Activated CD8-positive, alpha-beta T cell treated with anti-CD3 and anti-CD28 coated beads, Interleukin-2, amount 10 ng/mL, durations not matched to agents 7 days and 5 days (primary cell): ENCODE measurements at places on chromosomes 3 and 15.
A peak's percentile ranks its signal among the peaks of the same experiment; 100 is the strongest.

GRCh38 chr3:152060701-152061100 lies 187.3 kb downstream of the SUCNR1 start:
- no peak for DNase-seq

GRCh38 chr3:128317101-128317697 lies 149.5 kb downstream of the DNAJB8 start:
- no peak for DNase-seq

- peak; percentile 32 for DNase-seq
These were observed 36.6 kb downstream of the BUB1B start for GRCh38 chr15:40197434-40197833.

GRCh38 chr3:176514297-176514696 lies 683.0 kb downstream of the TBL1XR1 start:
- no peak for DNase-seq

DNA sequence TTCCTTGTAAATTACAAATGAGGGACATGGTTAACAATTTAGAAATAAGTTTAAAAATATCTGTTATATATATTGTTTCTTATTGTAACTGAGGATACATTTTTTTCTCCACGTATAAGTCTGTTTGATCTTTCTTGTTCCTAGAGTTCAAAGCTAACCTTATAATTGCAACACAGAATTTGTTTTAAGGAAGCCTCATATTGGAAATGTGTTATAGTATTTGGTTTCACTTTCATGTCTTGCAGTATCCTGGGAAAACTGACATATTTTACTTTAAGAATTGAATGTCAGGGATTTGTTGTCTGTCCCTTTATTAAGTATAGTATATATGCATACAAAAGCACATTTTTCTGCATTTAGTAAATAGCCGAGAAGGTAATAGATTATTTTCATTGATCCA lies 23.5 kb upstream of the NIT2 start:
- DNase-seq = no peak

- no peak for DNase-seq
These were observed 18.5 kb upstream of the LMCD1 start for GRCh38 chr3:8482960-8483665.

GRCh38 chr15:74215958-74216357 lies 13.4 kb upstream of the STRA6 start:
- DNase-seq = no peak

GRCh38 chr3:8416965-8417364 lies 84.7 kb upstream of the LMCD1 start:
- no peak for DNase-seq

GRCh38 chr3:115680803-115681345 lies 57.6 kb downstream of the GAP43 start:
- DNase-seq = no peak

DNA sequence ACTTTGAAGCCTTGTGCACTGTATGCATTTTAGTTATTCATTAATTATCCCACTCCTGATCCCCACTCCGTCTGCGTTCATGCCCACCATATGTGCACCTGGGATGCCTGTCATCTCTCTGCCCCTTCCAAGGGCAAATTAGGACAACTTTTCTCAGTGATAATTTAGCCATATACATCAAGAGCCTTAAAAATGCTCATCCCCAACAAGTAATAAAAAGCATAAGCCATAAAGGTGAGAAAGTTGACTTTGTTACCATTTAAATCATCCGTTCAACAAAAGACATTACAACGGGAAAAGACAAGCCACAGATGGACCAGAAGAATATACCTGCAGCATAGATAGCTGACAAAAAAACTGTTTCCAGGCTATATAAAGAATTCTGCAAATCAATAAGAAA lies 131.4 kb upstream of the LINGO1 start:
- DNase-seq = no peak

GRCh38 chr3:120554812-120555606 lies 41.1 kb upstream of the NDUFB4 start:
- no peak for DNase-seq

DNA sequence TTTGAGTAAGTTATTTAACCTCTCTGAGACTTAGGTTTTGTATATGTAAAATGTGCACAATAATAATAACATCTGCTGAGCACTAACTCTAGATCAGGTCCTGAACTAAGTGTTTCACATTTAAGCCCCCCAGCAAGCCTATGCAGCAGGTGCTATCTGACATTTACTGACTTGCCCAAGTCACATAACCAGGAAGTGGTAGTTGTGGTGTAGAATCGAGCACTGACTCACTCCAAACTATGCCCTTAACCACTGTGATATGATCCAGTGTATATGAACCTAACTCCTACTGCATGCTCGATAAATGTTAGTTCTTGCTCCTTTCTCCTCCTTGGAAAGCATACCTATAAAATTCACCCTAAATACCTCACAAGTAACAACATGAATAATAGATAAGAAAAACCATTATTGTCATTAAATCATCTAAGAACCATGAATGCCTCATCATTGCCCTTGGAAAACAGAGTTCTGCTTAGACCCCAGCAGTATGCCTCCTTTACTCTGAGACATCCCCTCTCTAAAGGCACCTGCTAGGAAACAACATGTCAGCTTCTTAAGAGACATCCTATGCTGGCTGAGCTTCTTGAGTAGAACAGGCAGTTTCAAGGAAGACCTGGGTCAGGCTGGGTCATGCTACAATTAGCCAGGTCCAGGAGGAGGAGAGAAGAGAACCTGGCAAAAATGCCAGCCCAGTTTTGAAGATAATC lies 3.0 kb upstream of the SHC4 start:
- DNase-seq = peak; percentile 79

- DNase-seq = no peak
These were observed 13.0 kb upstream of the UPK1B start for GRCh38 chr3:119160361-119160760.

DNA sequence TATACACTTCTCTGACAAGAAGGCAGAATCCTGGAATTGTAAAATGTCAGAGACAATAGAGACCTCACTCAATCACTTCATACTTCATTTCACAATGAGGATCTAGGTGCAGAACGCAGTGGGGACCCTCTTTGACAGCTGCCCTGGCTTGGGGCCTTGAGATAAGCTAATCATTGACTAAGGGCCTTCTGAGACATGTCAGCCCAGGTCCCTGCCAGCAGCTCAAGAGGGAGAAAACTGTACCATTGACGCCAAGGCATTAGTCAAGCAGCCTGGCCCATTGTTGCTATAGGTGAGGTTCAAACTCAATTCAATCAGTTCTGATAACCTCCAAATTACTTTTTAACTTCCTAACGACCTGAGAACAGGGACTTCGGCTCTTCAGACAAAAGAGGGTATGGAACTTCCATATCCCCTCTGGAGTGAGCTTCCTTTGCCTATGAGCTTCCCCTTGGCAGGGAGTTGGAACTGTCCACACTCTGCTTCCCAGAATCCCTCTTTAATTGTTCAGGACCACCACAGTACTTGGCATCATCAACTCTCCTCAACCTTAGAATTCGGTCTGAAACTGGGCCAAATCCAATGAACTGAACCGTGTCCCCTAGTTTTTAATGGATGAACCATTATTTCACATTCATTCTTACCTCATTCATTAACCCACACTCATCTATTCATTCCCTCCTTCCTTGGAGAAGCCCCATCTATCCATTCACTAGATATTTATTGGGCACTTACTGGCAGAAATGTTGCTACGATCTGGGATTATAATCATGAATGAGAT lies 1.5 kb upstream of the CYP8B1 start:
- DNase-seq = no peak

DNA sequence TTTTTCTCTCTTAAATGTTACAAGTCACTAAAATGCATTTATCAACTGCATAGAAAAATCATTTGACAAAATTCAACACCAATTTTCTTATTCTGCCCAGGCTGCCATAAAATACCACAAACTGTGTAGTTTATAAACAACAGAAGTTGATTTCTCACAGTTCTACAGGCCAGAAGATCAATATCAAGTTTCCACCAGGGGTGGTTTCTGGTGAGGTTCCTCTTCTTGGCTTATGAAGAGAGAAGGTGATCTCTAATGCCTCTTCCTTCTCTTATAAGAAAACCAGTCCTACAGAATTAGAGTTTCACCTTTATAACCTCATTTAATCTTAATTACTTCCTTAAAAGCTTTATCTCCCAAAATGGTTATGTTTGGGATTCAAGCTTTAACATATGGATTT lies 10.9 kb upstream of the CD200R1L start:
- DNase-seq = no peak

DNA sequence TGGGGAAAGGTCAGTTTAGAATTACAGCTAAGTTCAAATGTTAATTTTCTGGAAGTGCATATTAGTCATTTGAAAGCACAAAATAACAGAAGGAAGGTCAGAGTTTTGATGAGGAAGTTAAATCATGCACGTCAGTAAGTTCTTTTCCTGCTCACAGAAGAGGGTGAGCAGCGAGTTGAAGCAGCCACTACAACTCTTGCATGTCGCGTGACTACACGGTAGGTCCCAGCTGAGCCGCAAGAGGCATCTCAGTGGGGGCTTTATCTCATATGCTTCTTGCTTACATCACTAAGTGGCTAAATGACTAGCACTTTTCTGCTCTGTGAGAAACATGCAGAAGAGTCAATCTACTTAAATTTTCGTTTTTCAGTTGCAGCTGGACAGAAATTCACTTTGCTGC lies 21.3 kb upstream of the SEC62 start:
- peak; percentile 59 for DNase-seq

- no peak for DNase-seq
These were observed 2.3 kb downstream of the ARPC4 start for GRCh38 chr3:9795207-9795606.

- no peak for DNase-seq
These were observed 59.0 kb downstream of the DPPA2 start for GRCh38 chr3:109257269-109257668.

- DNase-seq = no peak
These were observed 194.3 kb downstream of the IL5RA start for GRCh38 chr3:2915826-2916225.

DNA sequence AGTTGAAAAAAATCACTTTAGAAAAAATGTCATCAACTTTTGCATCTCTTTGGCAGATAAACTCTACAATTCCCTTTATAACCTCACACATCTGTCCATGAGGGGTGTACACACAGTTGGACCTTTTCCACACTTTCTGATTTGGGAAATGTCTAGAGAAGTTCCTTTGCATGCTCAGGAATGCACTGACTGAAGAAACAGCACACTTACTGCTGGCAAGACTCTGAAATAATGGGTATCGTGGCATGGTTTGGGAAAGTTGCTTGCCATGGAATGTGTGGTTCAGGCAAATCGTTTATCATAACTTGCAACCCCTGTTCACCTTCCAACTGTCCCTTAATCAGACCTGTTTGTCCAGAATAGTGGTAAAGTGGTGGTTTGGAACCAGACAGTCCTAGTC lies 135.3 kb upstream of the TGFBR2 start:
- DNase-seq = no peak

GRCh38 chr3:149470381-149470780 lies 4.1 kb upstream of the TM4SF4 start:
- DNase-seq = no peak

- DNase-seq = no peak
These were observed 775.8 kb downstream of the ZPLD1 start for GRCh38 chr3:103210583-103210982.

DNA sequence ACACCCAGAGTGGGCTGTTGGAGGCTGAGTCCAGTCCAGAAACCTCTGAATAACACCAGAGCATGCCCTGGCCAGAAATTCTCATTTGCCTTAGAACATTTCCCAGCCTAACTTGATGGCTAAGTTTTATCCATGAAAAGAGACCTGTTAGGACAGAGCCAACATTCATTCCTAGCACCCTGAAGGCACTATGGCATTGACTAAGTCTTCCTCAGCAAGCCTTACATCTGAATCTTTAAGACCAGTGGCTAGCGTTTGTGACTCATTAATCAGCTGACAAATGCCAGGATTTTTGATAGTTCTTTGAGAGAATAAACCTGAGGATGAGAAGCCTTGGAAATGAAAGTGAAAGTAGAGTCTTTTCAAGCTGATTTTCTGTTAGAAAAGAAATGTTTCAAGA lies 1087.1 kb upstream of the ALCAM start:
- no peak for DNase-seq

GRCh38 chr3:157354254-157354653 lies 82.4 kb upstream of the PTX3 start:
- DNase-seq = no peak

GRCh38 chr3:72141264-72141663 lies 356.3 kb upstream of the PROK2 start:
- no peak for DNase-seq

- no peak for DNase-seq
These were observed 30.0 kb downstream of the SLC6A11 start for GRCh38 chr3:10845839-10846656.

DNA sequence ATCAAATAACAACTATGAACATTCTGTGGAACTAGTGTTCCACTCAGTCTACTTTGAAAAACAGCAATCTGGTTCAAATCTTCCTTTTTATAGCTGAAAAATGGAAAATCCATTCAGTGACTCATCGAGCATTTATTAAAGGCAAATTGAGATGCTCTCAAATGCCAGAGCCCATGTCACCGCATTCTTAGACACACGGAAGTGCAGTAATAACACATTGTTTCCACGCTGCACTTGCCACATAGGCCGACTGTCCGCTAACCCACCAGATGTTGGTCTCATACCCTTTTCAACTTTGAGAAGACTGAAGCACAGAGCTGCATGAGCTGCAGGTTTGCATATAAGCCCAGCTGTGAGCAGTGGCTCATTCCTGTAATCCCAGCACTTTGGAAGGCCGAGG lies 95.9 kb downstream of the TMEM266 start:
- no peak for DNase-seq

GRCh38 chr3:177286034-177286433 lies 88.8 kb upstream of the TBL1XR1 start:
- no peak for DNase-seq

DNA sequence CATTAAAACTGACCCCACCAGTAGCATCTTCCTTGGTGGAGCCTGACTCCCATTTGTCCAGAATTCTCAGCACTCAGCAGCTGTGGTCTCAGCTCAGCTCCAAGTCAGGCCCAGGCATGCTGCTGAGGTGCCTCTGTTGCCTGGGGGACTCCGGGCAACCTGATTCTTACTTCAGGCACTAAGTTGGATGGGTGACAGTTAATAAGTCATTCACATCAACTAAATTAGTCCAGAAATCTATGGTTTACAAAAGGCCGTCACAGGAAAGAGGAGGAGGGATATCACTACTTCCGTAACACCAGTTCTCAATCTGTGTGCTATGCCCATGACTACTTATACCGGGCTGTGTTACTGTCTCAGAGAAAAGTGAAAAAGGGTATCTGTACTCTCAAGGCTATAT lies 310.2 kb downstream of the SATB1 start:
- no peak for DNase-seq

GRCh38 chr3:28699283-28699682 lies 350.7 kb upstream of the AZI2 start:
- DNase-seq = no peak

DNA sequence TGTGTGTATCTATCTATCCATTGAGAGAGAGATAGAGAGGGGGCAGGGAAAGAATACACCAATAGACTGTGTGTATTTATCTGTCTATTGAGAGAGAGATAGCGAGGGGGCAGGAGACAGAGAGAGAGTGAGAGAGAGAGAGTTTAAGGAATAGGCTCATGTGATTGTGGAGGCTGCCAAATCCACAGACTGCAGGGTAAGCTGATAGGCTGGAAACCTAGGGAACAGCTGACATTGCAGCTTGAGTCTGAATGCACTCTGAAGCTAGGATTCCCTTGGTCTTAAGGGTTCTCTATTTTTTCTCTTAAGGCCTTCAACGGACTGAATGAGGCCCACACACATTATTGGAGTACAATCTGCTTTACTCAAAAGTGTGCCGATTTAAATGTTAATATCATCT lies 255.8 kb downstream of the EPHA3 start:
- no peak for DNase-seq
